ENCODE measurements at places on chromosomes 13 and 19. TPM values are rescaled to one million over a fixed set of nuclear protein-coding genes. Genes with fewer than 3 reads are reported as not detected.

The DACH1 gene
- not detected for total RNA-seq

The GPR12 gene
- not detected for total RNA-seq

The KLK7 gene
- total RNA-seq, result not detected

The CYP4F12 gene
- total RNA-seq, result not detected

The MICOS13 gene
- total RNA-seq, result 68.8 TPM

GRCh38 chr13:47646298-47646697 lies 354.8 kb downstream of the SUCLA2 start:
- DNase-seq, result no peak

GRCh38 chr19:50384685-50385535 lies 763 bp downstream of the POLD1 start:
- peak; percentile 56 for DNase-seq

DNA sequence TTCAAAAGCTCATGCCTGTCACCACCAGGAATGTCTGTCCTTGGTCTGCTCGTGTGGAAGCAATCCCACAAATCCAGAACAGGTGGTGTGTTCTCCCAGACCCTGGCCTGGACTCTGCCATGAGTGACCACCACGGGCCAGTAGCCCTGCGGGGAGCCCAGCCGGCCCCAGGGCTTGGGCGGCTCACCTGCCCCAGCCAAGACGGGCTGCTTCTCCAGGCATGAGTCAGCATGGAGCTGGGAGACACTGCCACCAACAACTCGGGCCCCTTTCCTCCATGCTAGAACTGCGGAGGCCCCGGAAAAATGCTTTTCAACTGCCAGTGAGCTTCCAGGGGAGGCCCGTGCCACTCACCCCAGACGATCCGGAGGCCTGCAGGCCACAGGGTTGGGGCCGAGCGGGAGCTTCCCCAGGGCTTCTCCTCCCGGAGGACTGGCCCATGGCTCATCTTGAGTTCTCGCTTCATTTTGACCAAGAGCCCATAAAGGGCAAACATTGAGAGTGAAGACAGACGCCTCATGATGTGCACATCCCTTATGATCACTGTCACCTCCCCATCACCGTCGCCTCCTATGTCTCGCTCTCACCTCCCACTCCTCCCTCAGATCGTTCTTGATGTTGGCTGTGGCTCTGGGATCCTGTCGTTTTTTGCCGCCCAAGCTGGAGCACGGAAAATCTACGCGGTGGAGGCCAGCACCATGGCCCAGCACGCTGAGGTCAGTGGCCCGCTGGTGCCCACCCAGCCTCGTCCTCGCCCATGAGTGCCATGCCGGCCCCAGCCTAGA lies 16.7 kb downstream of the YIPF2 start:
- peak; percentile 44 for DNase-seq

- no peak for DNase-seq
Measured at GRCh38 chr13:96768524-96768923, 225.8 kb downstream of the OXGR1 start.

- DNase-seq, result no peak
Measured at GRCh38 chr13:48066310-48066989, 28.5 kb downstream of the MED4 start.

- no peak for DNase-seq
Measured at GRCh38 chr19:6797646-6798045, 25.1 kb downstream of the VAV1 start.

DNA sequence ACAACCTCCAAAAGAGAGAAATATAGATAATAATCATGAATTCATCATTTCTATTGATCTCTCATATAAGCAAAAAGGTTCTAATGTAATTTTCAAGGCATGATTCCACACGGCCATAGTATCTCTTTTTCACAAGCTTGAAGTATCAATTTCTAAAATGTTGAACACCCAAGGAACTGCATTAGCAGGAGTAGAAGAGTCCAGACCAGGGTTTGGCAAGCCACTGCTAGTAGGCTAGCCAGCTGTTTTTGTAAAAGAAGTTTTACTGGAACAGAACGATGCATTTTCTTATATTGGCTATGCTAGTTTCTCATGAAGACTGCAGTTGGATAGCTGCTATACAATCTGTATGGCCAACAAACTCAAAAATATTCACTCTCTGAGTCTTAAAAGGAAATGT lies 481.5 kb upstream of the MIR17HG start:
- DNase-seq, result no peak
